Stimulated activated CD8-positive, alpha-beta memory T cell treated with anti-CD3 and anti-CD28 coated beads, Interleukin-4, amount 100 ng/mL, for 4 hours (primary cell): ENCODE measurements at places on chromosomes 1 and 21.

DNA sequence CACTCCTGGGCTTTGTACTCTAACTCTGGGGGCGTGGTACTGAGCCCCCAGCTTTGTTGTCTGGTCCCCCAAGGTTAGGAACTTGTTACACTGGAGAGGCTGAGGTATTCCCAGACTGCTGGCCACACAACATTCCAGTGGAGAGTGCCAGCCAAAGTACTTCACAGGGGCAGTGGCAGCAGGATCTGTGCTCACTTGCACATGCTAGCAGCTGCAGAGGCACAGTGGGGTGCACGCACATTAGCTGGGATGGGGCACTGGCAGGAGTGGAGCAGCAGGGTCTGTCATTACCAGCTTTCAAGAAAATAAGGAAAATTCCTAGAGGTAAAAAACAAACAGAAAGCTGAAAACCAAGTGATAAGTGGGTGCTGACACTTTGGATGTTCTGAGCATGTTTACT is 31.0 kb downstream of the ZNF691 start:
- DNase-seq, result no peak

- DNase-seq, result no peak
Observed at GRCh38 chr1:18630511-18631495, at the start of gene PAX7. PAX7 (plus strand) TSS chr1:18630846; CDS start chr1:18631604, 758 bp downstream.

GRCh38 chr1:21324368-21325141 is 34.3 kb upstream of the ECE1 start:
- DNase-seq, result peak; percentile 68

DNA sequence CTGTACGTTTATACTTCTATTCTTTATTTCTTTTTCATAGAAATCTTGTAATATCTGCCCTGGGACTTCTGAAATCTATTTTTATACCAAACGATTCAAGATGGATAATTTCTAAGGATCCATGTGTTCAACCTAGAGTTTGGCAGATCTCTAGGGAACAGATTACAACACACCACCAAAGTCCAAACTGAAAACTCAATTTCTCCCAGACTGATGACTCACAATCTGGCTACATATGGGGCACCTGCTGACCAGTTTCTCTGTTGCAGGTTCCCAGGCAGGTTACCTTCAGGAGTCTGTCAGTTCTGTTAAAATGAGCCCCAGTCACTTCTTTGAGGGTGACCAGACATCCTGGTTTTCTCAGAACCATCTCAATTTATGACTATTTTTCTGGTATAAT is 439.4 kb downstream of the GPATCH2 start:
- no peak for DNase-seq

GRCh38 chr1:53627666-53628065 is 111.3 kb downstream of the GLIS1 start:
- DNase-seq, result no peak

DNA sequence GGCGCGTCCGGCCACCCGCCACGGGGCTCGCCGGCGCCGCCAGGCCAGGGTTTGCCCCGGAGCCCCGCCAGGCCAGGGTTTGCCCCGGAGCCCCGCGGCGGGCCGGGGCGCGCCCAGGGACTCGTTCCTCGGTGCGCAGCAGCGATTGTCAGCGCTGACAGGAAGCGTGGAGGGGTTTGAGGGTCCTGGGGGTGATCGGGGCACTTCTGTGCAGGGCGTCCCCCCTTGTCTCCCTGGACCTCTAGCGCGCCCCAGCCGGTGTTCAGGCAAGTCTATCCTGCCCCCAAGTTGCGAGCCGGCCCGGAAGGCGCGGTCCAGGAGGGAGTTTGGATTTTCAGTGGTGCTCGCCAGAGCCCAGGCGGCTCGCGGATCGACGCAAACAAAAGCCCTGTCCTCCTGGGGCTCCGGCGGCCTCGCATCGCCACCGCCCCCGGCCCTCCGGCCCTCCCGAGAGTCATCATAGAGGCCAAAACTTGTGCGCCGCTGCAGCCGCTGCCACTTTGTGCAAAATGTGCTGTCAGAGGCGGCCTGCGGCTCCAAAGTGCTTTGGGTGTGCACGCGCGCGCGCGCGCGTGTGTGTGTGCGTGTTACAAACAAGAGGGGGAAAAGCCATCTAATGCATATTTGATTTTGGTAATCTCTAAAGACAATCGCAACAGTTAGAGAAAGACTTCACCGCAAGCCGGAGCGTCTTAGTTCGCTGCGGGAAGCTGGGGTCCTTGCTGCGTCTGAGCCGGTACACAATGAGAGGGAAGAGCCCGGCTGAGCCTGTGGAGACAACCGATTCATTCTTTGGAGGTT is 1.0 kb downstream of the ROR1 start:
- no peak for DNase-seq

DNA sequence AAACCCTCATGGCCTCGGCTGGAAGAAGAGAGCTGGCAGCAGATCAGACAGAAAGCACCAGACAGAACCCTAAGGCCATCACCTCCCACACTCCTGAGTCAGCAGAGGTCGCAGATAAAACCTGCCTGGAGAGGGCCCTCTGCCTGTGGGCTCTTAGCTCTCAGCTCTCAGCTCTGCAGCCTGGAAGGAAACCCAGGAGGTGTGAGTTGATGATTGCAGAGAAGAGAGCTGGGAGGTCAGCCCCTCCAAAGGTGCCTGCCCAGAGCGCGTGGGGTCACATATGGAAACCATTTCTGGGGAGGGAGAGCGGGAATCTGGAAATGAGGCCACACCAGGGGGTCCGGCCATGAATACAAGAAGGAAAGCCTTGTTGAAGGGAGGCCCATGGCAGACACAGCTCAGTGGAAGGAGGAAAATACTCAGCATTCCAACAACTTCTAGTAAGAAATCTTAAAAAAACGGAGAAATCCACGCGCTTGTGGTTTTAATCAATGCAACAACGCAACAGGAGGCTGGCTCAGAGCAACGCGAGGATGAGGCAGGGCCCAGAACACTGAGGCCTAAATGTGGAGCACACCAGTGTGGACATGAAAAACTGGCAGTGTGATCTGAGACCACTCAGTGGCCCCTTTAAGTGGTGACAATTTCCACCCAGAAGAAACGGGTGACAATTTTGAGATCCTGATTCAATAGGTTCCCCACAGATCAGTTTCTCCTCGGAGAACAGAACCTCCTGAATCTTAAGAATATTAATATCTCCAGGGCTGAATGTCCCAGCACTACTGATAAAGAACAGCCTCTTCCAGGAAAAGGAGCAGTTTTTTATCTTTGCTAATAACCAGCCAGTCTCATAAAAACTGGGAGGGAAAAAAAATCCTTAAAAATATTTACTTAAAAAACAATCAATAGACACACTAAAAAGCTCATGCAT is 45.7 kb downstream of the PSMG1 start:
- DNase-seq, result no peak
